ENCODE measurements at places on chromosomes 12 and 14.

GRCh38 chr12:42125388-42125767 lies 19.3 kb downstream of the GXYLT1 start:
- DNase-seq = no peak

DNA sequence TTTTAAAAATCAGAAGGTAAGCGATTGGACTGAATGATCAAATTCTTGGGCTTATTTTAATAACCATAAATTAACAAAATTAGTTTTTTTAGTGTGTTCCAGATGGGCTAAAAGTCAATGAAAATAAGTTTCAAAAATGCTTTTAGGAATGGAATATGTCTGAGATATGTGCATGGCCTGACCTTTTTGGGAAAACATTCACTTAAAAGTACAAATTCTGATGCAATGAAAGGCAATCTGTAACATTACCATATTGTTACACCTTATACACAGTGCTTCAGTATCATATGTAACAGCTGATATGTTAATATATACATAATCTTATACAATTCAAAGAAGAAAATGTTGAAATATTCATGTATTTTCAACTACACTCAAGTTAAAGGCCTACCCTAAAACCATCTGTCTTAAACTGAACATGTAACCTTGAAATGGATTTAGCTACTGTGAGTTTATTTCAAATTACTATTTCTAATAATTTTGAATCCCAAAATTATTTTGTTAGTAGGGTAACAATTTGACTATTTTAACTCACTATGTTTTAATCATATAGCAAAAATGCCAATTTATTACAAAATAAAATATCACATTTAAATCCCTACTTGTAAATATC lies 84.8 kb downstream of the EEA1 start:
- DNase-seq = no peak

DNA sequence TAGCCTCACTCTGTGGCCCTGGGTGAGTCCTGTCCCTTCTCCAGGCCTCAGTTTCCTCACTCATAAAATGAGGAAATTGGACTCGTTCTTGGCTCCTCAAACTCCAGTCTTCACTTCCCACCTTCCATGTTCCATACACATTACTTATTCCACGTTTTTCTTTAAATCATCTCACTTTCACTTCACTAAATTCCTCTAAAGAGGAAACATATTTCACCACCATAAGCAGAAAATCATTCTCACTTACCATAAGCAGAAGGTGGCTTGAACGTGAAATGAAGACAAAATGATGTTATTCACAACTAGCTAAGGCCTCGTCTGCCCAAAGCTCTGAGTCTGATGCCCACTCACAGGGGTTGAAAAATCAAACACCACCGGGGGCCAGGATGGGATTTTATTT lies 278.3 kb downstream of the ADGRD1 start:
- no peak for DNase-seq

DNA sequence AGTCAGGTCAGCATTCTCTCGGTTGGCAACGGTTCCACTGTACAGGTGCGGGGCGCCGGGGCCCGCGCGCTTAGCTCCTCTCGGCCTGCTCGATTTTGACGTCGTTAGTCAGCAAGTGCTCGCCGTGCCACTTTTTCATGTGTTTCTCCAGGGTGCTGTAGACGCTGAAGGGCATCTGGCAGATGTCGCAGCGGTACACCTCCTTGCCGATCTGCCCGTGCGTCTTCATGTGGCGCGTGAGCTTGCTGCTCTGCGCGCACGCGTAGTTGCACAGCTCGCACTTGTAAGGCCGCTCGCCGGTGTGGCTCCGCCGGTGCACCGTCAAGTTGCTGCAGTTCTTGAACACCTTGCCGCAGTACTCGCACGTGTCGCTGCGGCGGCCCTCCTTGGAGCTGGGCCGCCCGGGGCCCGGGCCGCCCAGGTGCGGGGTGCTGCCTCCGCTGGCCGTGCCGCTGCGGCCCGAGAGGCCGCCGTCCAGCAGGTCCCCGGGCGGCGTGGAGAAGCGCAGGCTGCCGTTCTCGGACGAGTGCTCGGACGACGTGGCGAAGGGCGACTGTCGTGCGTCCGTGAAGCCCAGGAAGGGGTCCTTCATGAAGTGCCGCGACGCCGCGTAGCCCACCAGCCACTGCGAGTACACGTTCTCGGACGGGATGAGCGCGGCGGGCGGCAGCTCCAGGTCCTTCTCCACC lies 97.8 kb downstream of the BCL11B start:
- DNase-seq = peak; percentile 68

DNA sequence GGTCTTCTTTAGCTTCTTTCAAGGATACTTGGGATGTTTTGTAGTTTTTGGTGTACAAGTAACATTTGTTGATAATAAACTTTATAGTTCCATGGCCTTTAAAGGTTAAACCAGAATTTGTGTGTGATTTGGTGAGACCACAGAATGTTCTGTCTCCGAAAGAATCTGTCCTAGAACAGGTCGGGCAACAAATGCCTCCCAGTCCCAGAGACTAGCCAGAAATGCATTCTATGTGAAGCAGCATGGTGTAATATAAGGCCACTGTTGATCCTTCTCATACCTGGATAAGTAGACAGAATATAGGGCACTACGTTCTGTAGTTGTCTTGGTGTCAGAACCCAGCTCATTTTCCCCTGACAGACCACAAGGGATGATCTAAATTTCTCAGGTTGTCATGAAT lies 10.0 kb downstream of the STYK1 start:
- DNase-seq = no peak

DNA sequence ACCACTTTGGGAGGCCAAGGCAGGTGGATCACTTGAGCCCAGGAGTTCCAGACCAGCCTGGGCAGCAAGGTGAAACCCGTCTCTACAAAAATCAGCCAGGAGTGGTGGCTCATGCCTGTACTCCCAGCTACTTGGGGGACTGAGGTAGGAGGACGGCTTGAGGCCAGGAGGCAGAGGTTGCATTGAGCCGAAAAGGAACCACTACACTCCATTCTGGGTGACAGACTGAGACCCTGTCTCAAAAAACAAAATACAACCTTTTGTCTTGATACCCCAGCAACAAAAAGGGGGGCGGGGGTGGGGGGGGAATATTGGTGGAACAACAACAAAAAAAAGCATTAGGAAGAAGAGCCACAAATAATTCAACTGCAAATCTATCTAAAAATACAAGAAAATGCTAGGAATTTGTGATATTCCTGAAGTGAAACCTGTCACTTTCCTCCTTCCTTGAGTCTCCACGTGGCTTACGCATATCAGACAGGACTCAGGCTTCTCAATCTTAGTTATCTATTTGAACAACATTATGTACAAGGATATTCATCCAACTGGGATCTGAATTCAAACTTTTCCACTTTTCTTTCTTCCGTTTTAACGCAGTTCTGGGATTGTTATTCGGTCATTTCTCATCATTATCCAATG lies 1.3 kb downstream of the R3HDM2 start:
- no peak for DNase-seq

All from H1 (cell line).